Activated naive CD4-positive, alpha-beta T cell (primary cell): ENCODE measurements at places on chromosomes 1 and 21.

DNA sequence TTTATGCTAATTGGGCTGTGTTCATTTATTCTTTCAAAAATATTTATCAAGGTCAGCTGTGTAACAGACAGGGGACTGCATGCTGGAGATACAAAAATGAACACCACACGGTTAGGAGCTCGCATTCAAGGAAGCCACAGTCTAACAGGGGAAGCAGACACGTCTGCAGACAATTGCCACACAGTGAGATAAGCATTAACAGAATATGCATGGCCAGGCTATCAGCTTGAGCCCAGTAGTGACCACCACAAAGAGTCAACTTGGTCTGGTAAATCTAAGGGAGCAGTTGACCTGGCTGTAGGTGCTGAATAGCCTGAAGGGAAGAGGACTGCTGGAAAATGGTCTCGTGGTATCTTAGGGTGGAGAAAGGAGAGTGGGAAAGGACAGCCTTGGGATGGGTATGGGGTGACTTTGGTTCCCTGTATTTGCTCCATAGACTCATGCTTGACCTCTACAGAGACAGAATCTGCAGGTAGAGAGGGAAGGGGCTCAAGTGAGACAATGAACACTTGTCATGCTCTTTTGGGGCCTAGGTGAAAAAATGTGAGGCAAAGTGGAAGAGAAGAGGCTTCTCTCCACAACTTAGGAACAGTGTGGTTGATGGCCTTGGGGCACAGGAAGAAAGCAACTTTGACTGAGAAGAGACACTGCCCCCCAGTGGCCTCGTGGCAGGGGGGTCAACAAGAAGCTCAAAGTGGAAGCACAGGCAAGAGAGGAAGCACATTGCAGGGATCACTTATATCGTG is 7.6 kb upstream of the NPL start:
- DNase-seq: peak; percentile 34

- DNase-seq: no peak
Observed at GRCh38 chr1:180241716-180242544, 11.9 kb downstream of the LHX4 start.

- DNase-seq: no peak
Observed at GRCh38 chr1:248862695-248862997, 3.8 kb upstream of the ZNF692 start.

DNA sequence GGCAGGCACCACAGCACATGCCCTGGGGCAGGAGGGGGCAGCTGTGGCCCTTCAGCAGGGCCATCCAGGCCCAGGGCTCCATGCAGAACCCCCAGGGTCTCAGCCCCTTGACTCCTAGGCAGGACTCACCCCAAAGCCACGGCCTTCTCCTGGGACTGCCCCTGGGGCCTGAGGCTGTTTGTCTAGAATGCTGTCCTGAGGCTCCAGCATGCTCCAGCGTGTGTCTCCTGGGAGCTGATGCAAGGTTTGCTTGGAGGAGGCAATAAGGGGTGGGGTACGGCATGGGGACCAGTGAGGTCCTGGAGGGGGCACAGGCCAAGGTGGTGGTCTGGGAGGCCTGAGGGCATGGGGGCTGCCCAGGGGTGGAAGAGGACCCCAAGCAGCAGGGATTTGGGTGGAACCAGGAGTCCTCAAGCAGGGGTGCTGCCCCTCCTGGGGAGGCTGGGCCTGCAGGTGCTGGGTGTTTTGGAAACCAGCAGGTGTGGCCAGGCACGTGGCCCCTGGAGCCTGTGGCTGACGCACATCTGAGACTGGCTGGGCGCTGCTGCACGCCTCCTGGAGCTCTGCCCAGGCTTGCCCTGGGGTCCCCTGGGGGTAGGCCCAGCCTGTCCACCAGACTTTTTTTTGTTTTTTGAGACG is 7.8 kb upstream of the CALML6 start:
- no peak for DNase-seq

- DNase-seq: no peak
Observed at GRCh38 chr21:29018540-29018939, 609 bp downstream of the RWDD2B start.

DNA sequence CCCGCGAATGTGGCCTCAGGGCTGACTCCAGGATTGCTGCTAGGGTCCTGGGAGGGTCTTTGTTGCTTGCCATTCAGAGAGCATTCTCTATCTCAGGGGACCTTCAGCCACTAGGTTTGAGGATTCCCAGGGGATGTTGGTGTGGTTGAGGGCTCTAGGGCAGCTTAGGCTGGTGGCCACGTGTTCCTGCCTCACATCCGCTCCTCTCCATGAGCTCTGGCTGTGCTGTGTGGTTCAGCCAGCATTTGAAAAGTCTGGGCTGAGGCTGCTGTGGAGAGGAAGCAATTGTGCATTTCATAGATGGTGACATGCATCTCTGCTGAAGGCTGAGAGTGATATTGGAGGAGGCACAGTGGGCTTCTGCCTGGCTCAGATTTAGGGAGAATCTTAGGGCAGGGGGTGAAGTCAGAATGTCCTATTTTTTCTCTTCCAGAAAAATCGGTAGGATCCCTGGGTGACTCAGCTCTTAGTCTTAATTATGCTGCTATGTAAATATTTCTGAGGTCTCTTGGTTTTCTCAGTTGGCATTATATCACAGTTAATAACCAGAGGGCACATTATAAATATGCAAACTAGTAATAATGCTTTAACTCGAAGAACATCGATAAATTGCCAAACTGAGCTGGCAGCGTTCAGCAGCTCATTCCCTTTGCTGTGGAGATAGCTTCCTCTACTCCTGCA is 182.3 kb downstream of the CAMTA1 start:
- no peak for DNase-seq

DNA sequence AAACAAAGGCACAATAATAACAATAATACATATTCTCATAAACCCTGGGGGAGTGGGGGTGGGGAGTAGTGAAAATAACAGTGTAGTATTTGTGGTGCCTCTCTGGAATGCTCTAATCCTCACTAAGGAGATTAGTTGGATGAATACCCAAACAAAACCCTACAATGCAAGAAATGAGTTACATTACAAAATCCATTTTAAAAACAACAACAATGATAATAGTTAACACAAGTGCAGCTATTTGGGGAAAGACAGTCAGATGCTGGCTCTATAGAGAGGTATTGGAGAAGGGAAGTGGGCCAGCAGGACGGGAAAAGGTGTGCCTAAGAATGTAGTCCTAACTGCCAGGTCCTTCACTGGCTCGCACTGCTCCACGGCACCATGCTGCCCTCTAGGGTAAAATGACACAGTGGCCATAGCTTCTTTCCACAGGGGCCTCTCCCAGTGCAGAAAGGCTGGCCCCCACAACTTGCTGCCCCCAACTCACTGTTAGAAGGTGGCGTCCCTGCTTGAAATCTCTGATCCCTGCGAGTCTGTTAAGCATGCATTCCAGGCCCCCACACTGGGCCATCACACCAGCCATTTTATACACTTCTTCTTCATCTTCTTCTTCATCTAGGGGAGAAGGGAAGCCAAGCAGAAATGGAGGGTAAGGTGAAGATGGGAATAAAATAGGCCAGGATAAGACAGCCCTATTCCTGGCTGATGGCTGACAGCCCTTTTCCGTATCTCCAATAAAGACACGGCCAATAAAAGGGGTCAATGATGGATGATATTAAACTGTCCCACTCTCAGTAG is 113.8 kb downstream of the UBR4 start:
- DNase-seq: no peak

DNA sequence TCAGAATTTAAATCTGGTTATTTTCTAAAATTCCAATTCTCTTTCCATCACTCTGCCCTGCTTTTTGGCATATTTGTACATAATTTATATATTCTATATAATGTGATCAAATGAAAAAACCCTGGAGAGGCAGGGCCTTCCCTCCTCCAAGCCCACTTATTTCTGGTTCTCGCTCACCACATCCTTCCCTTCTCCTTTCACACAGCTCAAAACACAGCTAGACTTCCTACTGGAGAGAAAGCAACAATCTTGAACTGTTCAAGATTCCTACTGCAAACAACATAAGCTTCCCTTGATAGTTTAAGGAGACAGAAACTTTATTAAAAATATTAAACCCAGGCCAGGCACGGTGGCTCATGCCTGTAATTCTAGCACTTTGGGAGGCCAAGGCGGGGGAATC is 7.6 kb upstream of the AIM2 start:
- DNase-seq: no peak

GRCh38 chr1:153752072-153752471 is 23.1 kb upstream of the SLC27A3 start:
- DNase-seq: no peak

- no peak for DNase-seq
Observed at GRCh38 chr1:11873395-11874257, 14.9 kb upstream of the NPPB start.

DNA sequence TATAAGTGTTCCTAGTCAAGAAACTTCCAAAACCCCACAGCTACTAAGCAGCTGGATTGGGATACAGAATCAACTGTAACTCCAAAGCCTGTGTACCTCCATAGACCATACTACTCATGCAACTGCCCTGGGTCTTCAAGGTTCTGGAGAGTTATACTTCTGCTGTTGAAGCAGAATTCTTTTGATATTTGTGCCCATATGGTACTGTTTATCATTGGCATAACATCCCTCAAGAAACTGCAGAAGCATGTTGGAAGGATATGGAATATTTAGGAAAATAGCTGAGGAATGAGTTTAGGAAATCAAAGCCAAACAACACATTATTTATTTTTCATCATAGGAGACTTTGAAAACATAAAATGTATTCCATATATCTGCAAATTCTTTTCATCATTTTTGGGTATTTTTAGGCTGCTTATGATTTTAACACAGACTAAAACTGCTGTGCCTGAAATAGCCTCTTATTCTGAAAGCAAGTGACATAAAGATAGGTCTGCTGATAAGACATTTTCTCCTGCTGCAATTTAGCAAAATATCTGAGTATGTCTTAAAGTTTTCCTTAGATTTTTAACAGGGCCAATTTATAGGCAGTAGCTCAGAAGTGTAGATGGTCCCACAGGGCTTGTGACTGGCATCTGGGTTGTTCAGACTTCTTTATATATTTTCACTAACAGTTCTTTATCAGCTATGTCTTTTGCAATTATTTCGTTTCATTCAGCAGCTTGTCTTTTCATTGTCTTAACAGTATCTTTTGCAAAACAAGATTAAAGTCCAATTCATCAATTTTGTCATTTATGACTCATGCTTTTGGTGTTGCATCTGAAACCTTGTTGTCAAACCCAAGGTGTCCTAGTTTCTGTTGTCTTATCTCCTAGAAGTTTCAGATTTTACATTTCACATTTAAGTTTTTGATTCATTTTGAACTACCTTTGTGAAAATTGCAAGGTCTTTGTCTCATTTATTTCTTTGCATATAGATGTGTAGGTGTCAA is 41.1 kb upstream of the ZNF124 start:
- DNase-seq: no peak

DNA sequence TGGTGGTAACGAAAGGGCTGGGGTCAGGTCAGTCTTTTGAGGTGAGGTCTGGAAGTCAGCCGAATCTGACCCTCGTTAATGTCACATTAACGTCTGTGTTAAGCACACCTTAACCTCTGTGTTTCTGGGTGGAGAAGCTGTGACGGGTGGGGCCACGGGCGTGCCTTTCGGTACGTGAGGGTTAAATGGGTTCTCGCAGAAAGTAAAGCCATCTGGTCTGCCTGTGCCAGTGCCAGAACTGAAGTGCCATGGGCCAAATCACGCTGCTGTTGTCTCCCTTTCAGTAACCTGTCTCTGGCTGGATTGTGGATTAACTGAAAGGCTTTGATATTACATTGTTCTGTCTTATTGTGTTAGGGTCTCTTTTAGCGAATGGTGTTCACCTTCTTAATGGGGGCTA is 14.4 kb downstream of the URB2 start:
- DNase-seq: no peak

- DNase-seq: no peak
Observed at GRCh38 chr1:109256971-109257681, 7.8 kb downstream of the CELSR2 start.

GRCh38 chr1:92482665-92483609 is 3.8 kb downstream of the GFI1 start:
- peak; percentile 21 for DNase-seq

DNA sequence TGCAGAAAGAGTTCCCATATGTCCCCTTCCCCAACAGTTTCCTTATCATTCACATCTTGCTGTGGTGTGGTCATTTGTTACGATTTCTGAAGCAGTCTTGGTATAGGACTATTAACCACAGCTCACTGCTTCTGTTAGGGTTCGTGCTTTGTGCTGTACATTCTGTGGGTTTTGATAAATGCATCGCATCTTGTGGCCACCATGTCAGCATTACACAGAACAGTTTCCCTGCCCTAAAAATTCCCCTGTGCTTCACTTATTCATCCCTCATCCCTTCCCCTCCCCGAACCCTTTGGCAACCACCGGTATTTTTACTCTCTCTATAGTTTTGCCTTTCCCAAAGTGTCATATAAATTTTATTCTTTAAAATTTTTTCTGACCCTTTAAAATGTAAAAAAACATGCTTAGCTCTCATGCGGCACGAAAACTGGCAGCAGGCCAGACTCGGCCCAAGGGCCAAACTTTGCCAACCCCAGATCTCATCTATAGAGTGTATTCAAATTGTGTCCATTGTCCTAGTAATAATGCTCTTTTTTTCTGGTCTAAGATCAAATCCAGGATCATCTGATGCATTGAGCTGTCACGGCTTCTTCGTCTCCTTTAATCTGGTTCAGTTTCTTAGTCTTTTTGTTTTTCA is 78.2 kb downstream of the SIM2 start:
- no peak for DNase-seq

DNA sequence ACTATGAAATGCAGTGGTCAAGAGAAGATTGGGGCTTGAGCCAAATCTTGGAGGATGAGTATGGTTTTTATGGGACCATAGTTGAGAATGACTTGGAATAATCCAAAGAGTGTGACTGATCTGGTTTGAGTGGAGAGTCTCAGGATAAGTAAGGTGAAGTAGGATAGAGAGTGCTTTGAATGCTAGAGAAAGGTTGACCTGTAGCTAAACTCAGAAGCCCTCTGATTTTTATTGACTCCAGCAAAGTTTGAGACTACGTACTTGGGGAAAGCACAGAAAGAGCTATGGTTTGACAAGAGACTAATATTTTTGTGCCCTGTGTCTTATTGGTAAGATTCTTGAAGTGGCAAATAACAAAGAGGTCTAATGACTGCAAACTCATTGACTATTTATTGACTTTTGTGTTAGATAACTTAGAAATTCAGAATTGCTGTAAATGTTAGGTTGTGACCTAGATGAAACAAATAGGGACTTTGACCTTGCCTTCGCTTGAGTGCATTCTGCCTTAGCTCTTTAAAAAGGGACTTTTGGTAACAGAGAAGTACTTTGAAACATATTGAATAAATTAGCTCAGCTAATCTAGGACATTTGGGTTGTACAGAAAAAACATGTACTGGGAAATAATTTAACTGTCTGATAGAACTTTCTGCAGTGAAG is 35.1 kb downstream of the UAP1 start:
- DNase-seq: no peak

- DNase-seq: no peak
Observed at GRCh38 chr1:223233019-223233409, 90.0 kb upstream of the TLR5 start.

- no peak for DNase-seq
Observed at GRCh38 chr1:156476501-156477298, 23.9 kb downstream of the MEF2D start.

DNA sequence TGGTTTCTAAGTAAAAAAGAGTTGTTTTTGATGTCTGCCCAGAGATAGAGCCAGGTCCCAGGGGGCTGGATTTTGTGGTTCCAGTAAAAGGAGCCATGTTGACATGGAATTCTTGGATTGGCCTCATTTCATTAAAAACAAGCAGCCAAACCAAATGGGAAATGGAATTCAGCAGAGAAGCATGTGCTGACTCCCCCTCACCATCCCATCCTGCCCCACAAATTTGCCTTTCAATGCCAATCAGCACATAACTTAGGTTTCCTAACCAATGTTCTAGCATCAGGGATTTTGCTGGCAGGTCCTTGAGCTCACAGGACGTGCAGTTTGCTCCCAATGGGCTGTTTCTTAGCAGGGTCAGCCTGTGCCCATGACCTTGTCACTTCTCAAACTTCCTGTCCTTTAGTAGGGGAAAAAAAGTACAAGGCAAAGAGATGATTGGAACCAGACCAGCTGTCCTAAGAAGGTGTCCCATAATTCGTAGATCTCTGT is 101.5 kb upstream of the GADD45A start:
- no peak for DNase-seq
